ENCODE measurements at places on chromosomes 6 and 20.

DNA sequence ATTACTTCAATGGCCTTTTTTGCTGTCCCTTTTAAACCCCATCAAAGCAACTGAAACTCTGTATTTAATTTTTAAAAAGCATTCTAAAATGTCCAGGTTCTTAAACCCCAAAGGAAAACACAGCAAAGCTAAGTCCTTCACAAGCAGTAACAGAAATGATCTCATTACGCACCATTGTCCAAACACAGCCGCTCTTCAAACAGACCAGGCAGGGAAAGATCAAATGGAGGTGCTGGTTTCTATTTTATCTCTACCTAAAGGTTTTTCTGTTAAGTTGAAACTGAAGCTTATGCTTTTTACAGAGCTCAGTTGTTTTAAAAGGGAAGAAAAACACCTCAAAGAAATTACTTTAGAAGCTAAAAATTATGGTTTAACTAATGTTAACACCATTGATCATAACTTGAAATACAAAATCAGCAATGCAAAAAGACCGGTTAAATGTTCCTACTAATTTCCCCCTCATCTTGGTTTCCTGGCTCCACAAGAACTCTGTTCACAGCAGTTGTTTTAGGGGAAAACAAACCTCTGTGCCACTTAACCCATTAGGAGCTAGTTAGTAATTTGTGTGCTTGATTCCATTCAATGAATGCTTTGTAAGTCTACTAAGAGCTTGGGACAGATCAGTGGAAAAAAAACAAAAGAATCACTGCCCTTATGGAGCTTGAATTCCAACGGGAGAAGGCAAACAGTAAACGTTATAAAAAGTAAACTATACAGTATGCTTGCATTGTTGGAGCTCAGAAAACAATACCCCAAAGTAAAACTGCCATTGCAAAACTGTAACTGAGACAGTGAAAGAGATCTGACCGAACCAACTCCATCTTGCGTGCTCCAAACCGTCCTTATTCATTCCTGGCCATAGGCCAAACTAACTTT, 87.4 kb downstream of the CD24 start:
- no peak for DNase-seq

- DNase-seq, result no peak
These were observed 39.5 kb upstream of the VAPB start for GRCh38 chr20:58349570-58349969.

DNA sequence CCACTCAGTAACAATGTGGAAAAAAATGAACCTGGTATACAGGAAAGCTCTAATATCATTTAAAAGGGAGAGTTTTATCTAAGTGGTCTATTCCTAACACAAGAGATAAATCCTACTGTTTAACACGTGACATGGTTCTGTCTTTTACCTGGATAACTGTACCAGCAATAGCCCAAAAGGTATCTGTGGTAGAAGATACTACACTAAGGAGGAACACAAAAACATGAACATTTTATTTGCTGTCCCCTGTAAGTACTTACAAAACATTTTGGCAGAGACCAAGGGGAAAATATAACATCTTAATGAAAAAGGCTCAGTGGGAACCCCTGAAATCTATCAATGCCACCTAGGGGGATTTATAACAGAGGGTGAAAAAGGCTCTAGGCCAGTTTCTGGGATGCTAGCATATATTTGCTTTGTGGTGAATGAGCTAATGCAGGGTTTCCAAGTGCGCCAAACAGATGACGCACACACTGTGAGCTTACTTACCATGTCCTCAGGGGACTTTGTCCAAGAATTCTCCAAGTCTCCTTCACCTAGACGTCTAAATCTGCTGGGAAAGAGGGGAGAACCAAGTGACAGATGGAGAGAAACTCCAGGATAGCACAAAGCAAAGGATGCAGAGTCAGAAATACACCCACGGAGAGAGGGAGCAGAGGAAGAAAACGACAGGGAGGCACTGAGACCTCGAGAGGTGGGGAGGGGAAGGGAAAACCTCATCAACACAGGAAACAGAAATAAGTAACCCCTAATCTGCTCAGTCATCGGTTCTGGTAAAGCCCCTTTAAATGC, 147.9 kb upstream of the PRND start:
- DNase-seq, result no peak

- DNase-seq, result peak; percentile 69
These were observed 66.6 kb downstream of the PREX1 start for GRCh38 chr20:48761023-48761785.

DNA sequence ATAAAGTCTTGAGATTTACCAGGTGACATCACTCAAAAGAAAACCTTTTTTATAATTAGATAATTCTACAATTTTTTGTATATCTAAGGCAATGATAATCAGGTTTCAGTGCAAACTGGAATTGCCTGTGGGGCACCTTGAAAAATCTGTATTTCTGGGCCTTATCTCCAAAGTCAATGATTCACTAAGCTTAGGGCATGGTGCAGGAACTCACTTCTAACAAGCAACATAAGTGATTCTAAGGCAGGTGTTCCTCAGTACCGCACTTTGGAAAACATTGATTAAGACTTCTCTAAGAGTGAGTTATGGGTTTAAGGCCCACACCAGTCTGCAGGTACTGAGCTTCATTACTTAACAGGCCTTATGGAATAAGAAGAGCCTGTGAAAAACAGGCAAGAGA, 115.3 kb downstream of the COL12A1 start:
- no peak for DNase-seq

DNA sequence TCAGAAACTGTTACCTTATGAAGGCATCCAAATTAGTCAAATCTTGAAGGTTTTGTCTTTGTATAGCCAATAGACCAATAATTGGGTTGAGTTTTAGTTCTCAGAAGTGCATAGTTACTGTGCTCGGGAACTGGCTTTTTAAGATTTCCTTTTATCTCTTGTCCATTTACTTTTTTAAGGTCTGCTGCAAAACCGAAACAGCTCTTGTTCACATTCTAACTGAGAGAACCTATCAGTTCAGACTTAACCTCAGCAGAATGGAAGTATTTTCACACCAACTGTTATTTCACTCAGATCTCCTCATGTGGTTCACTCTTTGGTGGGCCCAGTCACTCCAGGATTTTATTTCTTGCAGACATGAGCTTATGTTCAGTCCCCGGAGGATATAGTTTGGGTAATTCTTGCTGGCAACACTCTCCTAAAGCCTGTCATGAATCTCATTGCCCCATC, 55.5 kb downstream of the TPBG start:
- DNase-seq, result no peak

GRCh38 chr6:125354649-125355048, 52.9 kb upstream of the HDDC2 start:
- no peak for DNase-seq

GRCh38 chr20:62344782-62345181, 22.3 kb downstream of the LAMA5 start:
- no peak for DNase-seq

DNA sequence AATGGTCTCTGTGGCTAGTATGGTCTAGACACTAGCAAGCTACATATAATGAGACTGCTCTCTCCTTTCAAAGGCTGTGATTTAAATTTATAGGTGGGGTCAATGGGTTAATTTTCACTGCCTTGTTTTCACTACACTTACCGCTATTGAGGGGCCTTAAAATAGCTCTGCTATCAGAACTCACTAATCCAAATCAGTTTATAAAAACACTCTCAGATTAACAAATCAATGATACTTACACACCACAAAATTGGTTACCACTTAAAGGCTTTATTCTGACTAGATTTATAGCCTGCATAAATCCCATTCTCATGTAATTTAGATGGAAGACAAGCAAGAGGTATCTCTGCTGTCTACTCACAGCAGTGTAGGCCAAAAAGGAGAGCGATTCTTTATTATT, 313.0 kb upstream of the AGPAT4 start:
- DNase-seq, result no peak
